ENCODE measurements at places on chromosomes 1 and 21. TPM values are rescaled to one million over a fixed set of nuclear protein-coding genes. Genes with fewer than 3 reads are reported as not detected.
A peak's percentile ranks its signal among the peaks of the same experiment; 100 is the strongest.

The PLA2G2C gene
- not detected for total RNA-seq

The MRPS14 gene
- total RNA-seq = 28.9 TPM

The HRNR gene
- total RNA-seq = not detected

The FCRL6 gene
- total RNA-seq = not detected

The PKP1 gene
- total RNA-seq = not detected

The DTL gene
- total RNA-seq = 36.7 TPM

The SMIM11 gene
- total RNA-seq = 7.8 TPM

The S100A5 gene
- total RNA-seq = not detected

The CEPT1 gene
- 30.1 TPM for total RNA-seq

DNA sequence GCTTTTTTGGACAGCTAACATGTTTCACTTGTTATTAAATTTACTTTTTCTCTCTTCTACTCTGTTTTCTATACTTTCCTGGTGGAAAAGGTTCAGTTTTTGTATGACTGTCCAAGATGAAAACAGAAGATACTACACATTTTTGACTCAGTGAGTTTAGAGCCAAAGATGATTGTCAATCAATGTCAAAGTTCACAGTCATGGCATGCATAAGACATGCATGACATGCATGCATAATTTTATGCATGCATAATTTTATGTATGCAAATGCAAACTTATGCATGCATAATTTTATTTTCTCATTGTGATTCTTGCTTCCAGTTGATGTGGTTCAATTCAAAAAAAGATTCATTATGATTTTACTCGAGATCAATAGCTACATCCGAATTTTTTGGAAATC, 48.1 kb upstream of the TMPRSS15 start:
- no peak for DNase-seq
- no peak overlapping the region for H3K27ac ChIP-seq
- H3K4me3 ChIP-seq = no peak overlapping the region
- no peaks in the 10 kb centered on the region for H3K27me3 ChIP-seq
- no peaks in the 10 kb centered on the region for H3K36me3 ChIP-seq

- no peaks in the 10 kb centered on the region for H3K4me1 ChIP-seq
- no peak overlapping the region for H3K27ac ChIP-seq
- peaks cover 4% of the 10 kb centered on the region for H3K27me3 ChIP-seq
- DNase-seq = no peak
- H3K4me3 ChIP-seq = no peak overlapping the region
Measured at GRCh38 chr1:110520827-110521226, 1.9 kb upstream of the KCNA10 start.

DNA sequence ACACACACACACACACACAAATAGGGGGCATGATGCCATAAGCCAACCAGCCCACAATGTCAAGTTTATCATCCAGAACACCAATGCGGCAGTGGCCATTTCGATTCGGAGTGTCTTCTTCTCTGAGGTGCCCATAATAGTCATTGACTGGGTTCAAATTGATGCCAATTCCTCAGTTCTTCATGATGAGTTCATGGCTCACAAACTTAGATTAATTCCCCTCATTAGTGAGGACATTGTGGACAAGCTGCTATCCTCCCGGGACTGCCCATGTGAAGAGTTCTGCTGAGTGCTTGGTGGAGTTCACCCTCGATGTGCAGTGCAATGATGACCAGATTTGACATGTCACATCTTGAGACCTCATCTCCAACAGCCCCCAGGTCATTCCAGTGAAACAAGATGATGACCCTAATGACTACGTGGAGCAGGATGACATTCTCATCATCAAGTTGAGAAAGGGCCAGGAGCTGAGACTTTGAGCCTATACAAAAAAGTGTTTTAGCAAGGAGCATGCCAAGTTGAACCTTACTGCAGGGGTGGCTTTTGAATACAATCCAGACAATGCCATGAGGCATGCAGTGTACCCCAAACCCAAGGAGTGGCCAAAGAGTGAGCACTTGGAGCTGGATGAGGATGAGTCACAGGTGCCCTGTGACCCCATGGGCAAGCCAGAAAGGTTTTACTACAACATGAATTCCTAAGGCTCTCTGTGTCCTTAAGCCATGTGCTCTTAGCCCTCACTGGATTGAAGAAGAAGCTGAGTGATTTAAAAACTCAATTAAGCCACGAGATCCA, 211.6 kb upstream of the SAMSN1 start:
- no peak for DNase-seq
- H3K36me3 ChIP-seq = no peaks in the 10 kb centered on the region
- no peaks in the 10 kb centered on the region for H3K4me1 ChIP-seq
- no peak overlapping the region for H3K27ac ChIP-seq

- H3K4me3 ChIP-seq = no peak overlapping the region
- no peaks in the 10 kb centered on the region for H3K4me1 ChIP-seq
- DNase-seq = peak; percentile 31
- H3K27ac ChIP-seq = no peak overlapping the region
Measured at GRCh38 chr1:29758781-29759499, 522.6 kb downstream of the PTPRU start.

DNA sequence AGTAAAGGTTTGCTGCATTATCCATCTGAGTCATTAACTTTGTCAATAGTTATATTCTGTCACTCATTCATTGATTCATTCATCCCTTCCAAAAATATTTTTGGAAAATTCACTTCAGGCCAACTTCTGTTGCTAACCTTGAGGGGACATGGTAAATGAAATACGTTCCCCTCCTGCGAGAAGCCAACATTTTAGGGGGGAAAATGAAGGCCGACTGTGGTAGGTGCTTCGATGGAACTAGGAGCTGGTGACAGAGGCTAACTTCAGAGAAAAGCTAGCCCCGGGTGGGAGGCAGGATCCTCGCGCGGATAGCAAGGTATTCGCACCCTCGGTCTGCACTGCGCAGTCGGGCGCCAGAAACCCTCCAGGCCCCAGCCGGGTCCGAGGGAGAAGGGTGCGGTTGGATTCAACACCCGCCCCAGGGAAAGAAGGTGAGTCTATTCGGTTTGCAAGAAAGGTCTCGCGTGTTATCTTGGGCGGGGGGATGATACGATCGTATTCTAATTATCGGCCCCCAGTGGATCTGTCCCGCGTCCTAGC, 646 bp upstream of the RRP15 start:
- peaks cover 14% of the 10 kb centered on the region for H3K4me1 ChIP-seq
- no peak for DNase-seq
- H3K4me3 ChIP-seq = peak overlapping the region; percentile 63
- H3K36me3 ChIP-seq = no peaks in the 10 kb centered on the region

GRCh38 chr21:43697758-43698643, 20.9 kb upstream of the PDXK start:
- peaks cover 29% of the 10 kb centered on the region for H3K4me1 ChIP-seq
- H3K4me3 ChIP-seq = no peak overlapping the region
- peaks cover 39% of the 10 kb centered on the region for H3K36me3 ChIP-seq
- peak; percentile 84 for DNase-seq

GRCh38 chr1:27993241-27993640, 33.5 kb downstream of the XKR8 start:
- no peaks in the 10 kb centered on the region for H3K27me3 ChIP-seq
- peaks cover 20% of the 10 kb centered on the region for H3K4me1 ChIP-seq
- no peak overlapping the region for H3K4me3 ChIP-seq
- no peak for DNase-seq

- peaks cover 60% of the 10 kb centered on the region for H3K27me3 ChIP-seq
- no peaks in the 10 kb centered on the region for H3K36me3 ChIP-seq
- no peak within 1 kb of the TSS for H3K4me3 ChIP-seq
- DNase-seq = no peak
- no peaks in the 10 kb centered on the region for H3K4me1 ChIP-seq
- no peak within 1 kb of the TSS for H3K27ac ChIP-seq
Measured at GRCh38 chr1:20185834-20186782, at the start of the genes PLA2G2C and UBXN10. Gene PLA2G2C (minus strand): TSS chr1:20186518. CDS start chr1:20177363, 9,155 bp downstream. Gene UBXN10 (plus strand): TSS chr1:20186096. CDS start chr1:20190562, 4,466 bp downstream.

DNA sequence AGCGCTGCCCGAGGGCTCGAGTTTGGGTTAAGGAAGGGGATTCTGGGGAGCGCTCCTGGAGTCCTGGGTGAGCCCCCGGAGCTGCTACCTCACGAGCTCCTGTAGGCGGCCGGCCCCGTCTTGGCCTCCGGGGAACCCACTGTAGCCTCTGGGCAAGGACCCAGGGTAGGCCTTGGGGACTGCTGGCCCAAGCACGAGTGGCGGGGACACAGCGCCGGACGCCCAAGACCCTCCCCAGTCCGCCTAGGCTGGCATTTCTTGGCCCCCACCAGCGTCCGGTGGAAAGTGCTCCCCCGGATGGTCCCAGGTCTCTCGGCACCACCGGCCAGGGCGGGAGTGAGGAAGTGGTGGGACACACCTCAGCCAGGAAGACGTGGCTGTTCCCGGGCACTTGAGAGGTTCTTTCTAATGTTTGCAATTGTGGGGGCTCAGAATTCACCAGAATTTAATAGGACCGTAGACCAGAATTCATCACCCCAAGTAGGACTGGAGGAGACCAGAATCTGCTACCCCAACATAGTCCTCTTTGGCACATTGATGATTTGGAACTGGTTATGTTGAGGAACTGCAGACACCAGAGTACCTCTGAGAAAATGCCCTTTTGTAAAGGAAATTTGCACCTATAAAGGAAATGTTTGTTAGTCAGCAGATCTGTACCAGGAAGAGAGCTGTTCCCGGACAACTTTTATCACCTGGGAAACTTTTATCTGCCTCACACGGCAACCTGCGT, 622 bp upstream of the TMPRSS2 start:
- no peaks in the 10 kb centered on the region for H3K36me3 ChIP-seq
- DNase-seq = no peak
- no peak overlapping the region for H3K27ac ChIP-seq
- H3K4me1 ChIP-seq = no peaks in the 10 kb centered on the region
- H3K27me3 ChIP-seq = peaks cover 32% of the 10 kb centered on the region

DNA sequence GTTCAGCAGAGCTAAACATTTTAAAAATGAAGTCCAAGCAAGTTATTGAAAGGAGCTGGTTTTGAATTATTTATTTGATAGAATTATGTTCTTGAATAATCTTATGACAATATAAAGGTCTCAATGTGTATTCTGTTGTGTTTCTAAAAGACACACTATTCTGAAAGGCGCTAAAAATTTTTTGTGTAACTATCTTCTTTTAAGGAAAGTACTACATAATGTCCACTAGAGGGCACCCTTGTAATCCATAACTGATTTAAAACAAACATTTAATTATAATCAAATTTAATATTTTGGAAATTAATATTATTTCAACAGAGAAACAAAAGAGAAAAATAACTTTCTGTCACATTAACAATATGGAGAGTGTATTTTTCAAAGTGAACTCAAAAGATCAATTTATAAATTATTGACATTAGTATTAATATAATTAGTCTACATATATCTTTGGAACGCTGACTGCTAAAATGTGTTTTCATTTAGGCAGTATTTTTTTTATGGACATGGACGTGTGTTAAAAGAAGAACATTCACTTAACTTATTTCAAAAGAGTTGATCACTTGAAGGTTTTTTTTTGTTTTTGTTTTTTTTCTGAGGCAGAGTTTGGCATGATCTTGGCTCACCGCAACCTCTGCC, 248.4 kb downstream of the DENND1B start:
- H3K4me1 ChIP-seq = no peaks in the 10 kb centered on the region
- no peak overlapping the region for H3K27ac ChIP-seq
- H3K27me3 ChIP-seq = no peaks in the 10 kb centered on the region

- 0 out of 2 replicates have a peak, but pooled peaks cover 4% of the 10 kb centered on the region for H3K36me3 ChIP-seq
- no peaks in the 10 kb centered on the region for H3K27me3 ChIP-seq
- H3K4me3 ChIP-seq = peak overlapping the region; percentile 71
- DNase-seq = no peak
- H3K27ac ChIP-seq = peak overlapping the region; percentile 43
- no peaks in the 10 kb centered on the region for H3K4me1 ChIP-seq
Measured at GRCh38 chr1:77218477-77219165, 609 bp downstream of the PIGK start.

- H3K4me3 ChIP-seq = peak overlapping the region; percentile 8
- no peak for DNase-seq
- H3K4me1 ChIP-seq = peaks cover 20% of the 10 kb centered on the region
Measured at GRCh38 chr1:73593804-73594203, 604.2 kb downstream of the LRRIQ3 start.

DNA sequence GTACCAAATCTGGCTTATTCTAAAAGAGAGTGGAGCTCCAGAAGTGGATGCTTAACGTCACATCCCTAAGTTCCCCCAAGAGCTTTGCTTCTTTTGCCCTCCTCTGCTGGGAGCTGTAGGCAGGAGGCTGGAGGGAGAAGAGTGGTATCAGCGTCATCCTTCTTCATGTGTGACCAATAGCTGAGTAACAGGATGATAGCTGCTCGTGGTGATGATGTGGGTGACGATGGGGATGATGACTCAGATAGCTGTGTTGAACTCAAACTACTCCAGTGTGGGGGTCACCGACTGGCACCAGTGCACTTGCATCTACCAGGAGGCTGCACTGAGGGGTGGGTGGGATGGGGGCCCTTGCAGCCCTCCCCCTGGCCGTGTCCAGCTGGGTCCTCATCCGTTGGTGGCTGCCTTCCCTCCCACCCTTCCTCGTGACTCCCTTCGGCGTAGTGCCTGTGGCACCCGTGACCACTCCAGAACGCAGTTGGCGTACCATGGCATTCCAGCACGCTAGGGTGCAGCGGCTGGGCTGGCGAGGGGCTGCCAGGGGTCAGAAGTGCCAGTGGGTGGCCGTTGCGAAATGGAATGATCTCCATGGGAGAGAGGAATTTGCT, 1.1 kb downstream of the IGFN1 start:
- H3K4me1 ChIP-seq = peaks cover 20% of the 10 kb centered on the region
- no peaks in the 10 kb centered on the region for H3K36me3 ChIP-seq
- H3K27ac ChIP-seq = peak overlapping the region; percentile 29
- H3K27me3 ChIP-seq = no peaks in the 10 kb centered on the region

Measured in SJSA1 (cell line).